ENCODE measurements at places on chromosomes 7 and 10. TPM values are rescaled to one million over a fixed set of nuclear protein-coding genes. Genes with fewer than 3 reads are reported as not detected.
A peak's percentile ranks its signal among the peaks of the same experiment; 100 is the strongest.

AMZ1 gene
- total RNA-seq = 1.9 TPM

SUN1 gene
- 103 TPM for total RNA-seq

COL26A1 gene
- not detected for total RNA-seq

FAM24B gene
- total RNA-seq = 8.5 TPM

CYP2W1 gene
- total RNA-seq = 0.57 TPM

GRCh38 chr7:155338632-155339320 is 41.1 kb downstream of the INSIG1 start:
- H3K27ac ChIP-seq = no peak overlapping the region
- no peaks in the 10 kb centered on the region for H3K36me3 ChIP-seq
- H3K4me1 ChIP-seq = no peaks in the 10 kb centered on the region

DNA sequence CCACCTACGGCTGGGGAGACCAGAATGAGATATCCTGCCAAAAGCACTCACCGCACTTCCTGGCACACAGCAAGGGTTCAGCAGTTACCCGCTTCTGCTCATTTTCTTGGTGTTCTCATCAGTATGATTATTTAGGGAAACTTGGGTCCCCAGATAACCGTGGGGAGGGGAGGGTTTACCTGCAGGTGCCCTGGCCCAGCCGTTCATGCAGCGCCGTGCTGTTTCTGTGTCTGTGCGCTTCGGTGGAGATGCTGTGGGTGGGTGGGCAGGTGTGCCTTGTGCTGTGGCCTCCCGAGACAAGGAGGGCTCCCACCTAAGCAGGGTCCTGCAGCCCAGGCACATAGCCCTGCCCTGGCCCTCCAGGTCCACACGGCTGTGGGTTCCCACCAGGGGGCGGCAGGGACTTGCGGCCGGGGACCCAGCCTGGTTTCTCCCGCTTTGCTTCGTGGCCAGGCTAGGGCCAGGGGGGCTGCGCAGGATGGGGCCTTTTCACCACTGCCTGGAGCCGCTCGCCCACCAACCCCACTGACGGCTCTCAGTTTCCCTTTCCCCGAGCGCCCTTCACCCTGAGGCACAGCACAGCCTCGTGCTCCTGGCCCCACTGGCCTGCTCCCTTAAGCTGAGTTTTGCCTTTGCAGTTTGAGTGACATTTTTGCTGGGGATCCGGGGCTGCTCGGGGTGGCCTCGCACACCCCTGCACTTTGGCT is 78.5 kb downstream of the LHPP start:
- H3K4me1 ChIP-seq = peaks cover 17% of the 10 kb centered on the region
- peak overlapping the region; percentile 16 for H3K4me3 ChIP-seq
- H3K27ac ChIP-seq = peak overlapping the region; percentile 78
- peak; percentile 95 for DNase-seq
- H3K36me3 ChIP-seq = no peaks in the 10 kb centered on the region
- H3K27me3 ChIP-seq = no peaks in the 10 kb centered on the region

DNA sequence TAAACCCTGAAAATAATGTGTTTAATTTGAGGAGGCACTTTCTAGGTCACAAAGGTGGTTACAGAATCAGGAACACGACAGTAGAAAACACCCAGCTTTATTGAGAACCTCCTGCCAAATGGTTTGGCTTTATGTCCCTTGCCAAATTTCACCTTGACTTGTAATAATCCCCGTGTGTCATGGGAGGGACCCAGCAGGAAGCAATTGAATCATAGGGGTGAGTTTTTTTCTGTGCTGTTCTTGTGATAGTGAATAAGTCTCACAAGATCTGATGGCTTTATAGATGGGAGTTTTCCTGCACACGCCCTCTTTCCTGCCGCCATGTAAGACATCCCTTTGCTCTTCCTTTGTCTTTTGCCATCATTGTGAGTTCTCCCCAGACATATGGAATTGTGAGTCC is 193.8 kb upstream of the KLF6 start:
- no peak overlapping the region for H3K27ac ChIP-seq
- no peaks in the 10 kb centered on the region for H3K36me3 ChIP-seq
- no peak for DNase-seq
- H3K4me3 ChIP-seq = no peak overlapping the region

DNA sequence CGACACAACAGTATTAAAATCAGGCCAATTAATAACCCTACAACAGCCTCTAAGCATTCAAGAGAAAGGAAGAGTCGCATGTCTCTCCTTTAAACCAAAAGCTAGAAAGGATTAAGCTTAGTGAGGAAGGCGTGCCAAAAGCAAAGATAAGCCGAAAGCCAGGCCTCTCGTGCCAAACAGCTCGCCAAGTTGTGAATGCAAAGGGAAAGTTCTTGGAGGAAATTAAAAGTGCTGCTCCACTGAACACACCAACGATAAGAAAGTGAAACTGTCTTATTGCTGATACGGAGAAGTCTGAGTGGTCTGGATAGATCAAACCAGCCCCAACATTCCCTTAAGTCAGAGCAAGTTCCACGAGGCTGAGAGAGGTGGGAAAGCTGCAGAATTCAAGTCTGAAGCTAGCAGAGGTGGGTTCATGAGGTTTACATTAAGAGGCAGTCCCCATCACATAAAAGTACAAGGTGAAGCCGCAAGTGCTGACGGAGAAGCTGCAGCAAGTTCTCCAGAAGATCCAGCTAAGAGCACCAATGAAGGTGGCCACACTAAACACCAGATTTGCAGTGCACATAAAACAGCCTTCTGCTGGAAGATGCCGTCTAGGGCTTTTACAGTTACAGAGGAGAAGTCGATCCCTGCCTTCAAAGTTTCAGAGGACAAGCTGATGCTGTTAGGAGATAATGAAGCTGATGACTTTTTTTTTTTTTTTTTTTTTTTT is 194.8 kb downstream of the MAD1L1 start:
- H3K27ac ChIP-seq = peak overlapping the region; percentile 4
- peak overlapping the region; percentile 33 for H3K4me3 ChIP-seq
- H3K27me3 ChIP-seq = no peaks in the 10 kb centered on the region
- peak; percentile 60 for DNase-seq

GRCh38 chr10:335151-335800 is 200.0 kb downstream of the ZMYND11 start:
- no peaks in the 10 kb centered on the region for H3K27me3 ChIP-seq
- no peak overlapping the region for H3K4me3 ChIP-seq
- no peak overlapping the region for H3K27ac ChIP-seq
- H3K36me3 ChIP-seq = no peaks in the 10 kb centered on the region

GRCh38 chr10:63391812-63392211 is 74.0 kb downstream of the JMJD1C start:
- no peak overlapping the region for H3K4me3 ChIP-seq
- peaks cover 32% of the 10 kb centered on the region for H3K4me1 ChIP-seq
- no peaks in the 10 kb centered on the region for H3K36me3 ChIP-seq
- DNase-seq = no peak

DNA sequence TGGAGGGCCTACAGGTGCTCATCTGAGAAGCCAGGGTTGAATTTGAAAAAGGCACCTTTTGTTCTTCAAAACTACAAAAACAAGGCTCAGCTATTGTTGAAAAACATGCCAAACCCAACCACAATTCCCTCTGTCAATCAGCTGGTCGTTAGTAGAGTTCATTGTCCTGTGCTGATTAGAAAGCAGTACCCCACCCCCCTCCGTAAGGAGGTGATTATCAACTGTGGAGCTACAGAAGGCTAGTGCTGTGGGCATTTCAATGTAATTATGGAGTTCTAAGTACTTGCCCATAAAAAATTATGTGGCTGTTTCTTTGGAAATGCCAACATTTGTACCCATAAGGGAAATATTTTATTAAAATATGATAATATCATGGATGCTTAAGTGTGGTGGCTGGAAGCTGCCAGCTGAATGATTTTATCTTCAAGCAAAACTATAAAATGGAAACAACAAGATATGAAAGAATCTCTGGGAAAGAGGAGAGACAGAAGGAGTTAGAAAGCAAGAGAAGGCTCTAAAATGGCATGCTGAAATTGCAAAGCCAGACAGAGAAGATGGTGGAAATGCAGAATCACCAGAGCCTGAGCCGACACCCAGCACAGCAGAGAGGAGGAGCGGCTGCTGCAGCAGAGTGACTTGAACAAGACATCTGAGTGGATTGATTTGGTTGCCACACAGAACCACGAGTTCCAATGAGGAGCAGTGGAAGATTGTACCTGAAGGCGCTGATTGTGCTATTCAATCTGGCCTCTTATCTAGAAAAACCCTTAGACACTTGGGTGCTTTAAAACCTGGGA is 179.5 kb upstream of the LRGUK start:
- H3K4me3 ChIP-seq = no peak overlapping the region
- H3K36me3 ChIP-seq = peaks cover 18% of the 10 kb centered on the region
- H3K27me3 ChIP-seq = no peaks in the 10 kb centered on the region
- H3K27ac ChIP-seq = no peak overlapping the region
- DNase-seq = no peak
- no peaks in the 10 kb centered on the region for H3K4me1 ChIP-seq

GRCh38 chr10:56370217-56371113 is 9.4 kb upstream of the ZWINT start:
- H3K27me3 ChIP-seq = no peaks in the 10 kb centered on the region
- H3K27ac ChIP-seq = no peak overlapping the region
- no peak overlapping the region for H3K4me3 ChIP-seq

DNA sequence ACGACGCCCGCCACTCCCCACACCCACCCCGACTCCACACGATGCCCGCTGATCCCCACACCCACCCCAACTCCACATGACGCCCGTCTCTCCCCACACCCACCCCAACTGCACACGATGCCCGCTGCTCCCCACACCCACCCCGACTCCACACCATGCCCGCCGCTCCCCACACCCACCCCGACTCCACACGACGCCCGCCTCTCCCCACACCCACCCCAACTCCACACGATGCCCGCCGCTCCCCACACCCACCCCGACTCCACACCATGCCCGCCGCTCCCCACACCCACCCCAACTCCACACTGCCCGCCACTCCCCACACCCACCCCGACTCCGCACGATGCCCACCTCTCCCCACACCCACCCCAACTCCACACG is 317.0 kb downstream of the DNAJB6 start:
- no peaks in the 10 kb centered on the region for H3K4me1 ChIP-seq
- no peak overlapping the region for H3K27ac ChIP-seq
- H3K4me3 ChIP-seq = no peak overlapping the region
- no peaks in the 10 kb centered on the region for H3K27me3 ChIP-seq

DNA sequence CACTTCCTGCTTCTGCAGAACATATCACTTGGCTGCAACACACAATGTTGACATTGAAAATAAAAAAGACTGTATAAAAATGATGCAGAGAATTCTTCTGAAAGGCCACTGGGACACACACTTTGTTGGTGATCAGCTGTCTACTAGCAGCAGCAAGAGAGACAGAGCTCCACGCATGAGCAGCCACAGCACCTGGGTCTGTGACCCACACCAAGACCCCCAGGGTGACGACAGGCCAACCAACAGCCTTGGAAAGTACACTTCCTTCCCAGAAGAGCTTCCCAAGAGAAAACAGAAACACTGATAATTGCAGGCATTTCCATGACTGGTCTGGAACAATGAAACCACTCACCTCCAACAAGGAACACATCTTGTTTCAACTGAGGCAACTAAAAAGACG is 239.0 kb downstream of the DIP2C start:
- peak overlapping the region; percentile 47 for H3K27ac ChIP-seq
- H3K36me3 ChIP-seq = no peaks in the 10 kb centered on the region
- no peak for DNase-seq
- H3K4me3 ChIP-seq = no peak overlapping the region
- peaks cover 43% of the 10 kb centered on the region for H3K4me1 ChIP-seq

- no peak overlapping the region for H3K4me3 ChIP-seq
- DNase-seq = no peak
- H3K36me3 ChIP-seq = no peaks in the 10 kb centered on the region
- H3K27me3 ChIP-seq = no peaks in the 10 kb centered on the region
- H3K4me1 ChIP-seq = no peaks in the 10 kb centered on the region
- no peak overlapping the region for H3K27ac ChIP-seq
These were observed 175.4 kb downstream of the EXOC4 start for GRCh38 chr7:133428326-133428725.

DNA sequence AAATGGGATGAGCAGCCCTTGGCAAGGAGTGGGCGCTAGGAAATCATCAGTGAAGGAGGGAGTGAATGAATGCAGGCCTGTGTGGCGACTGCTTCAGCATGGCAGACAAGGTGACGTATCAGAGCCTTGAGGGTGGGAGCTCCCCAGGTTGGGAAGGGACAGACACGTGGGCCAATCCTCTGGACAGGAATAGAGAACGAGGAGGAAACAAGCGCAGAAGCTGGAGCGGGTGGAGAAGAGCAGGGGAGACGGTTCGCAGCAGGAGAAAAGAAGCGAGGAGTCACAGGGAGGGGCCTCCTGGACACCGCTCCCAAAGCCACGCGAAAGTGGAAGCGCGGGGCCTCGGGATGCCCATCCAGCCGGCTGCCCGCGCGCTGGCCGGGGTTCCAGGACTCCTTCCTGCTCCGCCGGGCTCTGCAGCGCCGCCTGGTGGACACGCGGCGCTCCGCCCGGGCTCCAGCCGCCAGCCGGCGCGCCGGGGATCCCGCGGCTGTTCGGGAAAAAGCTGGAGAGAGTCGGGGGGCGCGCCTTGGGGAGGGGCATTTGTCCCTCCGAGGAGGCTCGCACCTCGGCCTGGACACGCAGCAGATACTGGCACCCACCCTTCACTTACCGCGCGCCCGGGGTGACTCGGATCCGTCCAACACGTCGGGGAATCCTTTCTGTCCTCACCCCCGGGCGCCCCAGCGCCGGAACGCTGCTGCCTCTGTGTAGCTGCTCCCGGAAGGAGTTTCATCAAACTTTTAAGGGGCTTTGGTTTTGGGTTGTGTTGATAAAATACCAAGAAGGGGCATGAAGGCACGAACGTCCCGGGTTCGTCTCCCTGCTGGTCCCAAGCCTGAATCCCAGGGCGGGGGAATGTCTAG is 6.3 kb downstream of the ZNF503 start:
- H3K4me3 ChIP-seq = peak overlapping the region; percentile 39
- DNase-seq = peak; percentile 84
- H3K4me1 ChIP-seq = peaks cover 58% of the 10 kb centered on the region
- no peaks in the 10 kb centered on the region for H3K36me3 ChIP-seq
- peak overlapping the region; percentile 95 for H3K27ac ChIP-seq

DNA sequence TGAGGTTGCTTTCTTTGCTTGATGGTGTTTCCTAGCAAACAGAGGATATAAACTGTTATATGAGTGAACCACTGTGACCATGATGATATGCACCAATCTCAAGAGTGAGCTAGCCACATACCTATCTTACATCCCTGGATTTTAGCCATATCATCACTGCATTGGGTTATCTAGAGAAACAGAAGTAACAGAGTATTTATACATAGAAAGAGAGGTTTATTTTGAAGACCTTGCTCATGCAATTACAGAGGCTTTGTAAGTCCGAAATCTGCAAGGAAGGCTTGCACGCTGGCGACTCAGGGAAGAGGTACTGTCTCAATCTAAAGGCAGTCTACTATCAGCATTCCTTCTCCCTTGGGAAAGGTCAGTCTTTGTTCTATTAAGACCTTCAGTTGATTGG is 11.8 kb upstream of the PON2 start:
- no peak for DNase-seq
- H3K27ac ChIP-seq = no peak overlapping the region
- no peak overlapping the region for H3K4me3 ChIP-seq
- H3K4me1 ChIP-seq = no peaks in the 10 kb centered on the region
- H3K36me3 ChIP-seq = no peaks in the 10 kb centered on the region

Data from spleen (tissue), 13 donors.